ENCODE measurements at places on chromosomes 7 and 10.
A peak's percentile ranks its signal among the peaks of the same experiment; 100 is the strongest.

GRCh38 chr10:67670401-67670800, 25.6 kb downstream of the CTNNA3 start:
- no peak for DNase-seq

- DNase-seq: no peak
Observed at GRCh38 chr10:16231176-16231575, 205.6 kb upstream of the PTER start.

DNA sequence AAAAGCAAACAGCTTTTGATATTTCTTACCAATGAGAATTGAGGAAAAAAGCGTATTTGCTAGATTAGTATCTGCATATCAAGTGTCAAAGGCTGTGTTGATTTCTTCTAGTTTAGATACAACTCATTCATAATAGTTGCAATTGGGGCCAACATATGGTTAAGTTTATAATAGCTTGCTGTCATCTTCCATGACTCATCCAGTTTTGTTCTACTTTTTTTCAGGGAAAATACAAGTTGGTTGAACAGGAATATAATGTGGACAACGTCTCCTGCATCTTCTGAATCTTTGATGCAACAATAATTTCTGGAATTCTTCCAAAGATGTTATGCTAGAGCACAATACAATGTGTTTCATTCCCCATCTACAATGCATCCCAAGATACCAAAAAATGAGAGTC, 182.0 kb downstream of the THSD7A start:
- no peak for DNase-seq

- peak; percentile 85 for DNase-seq
Observed at GRCh38 chr7:107563081-107563774, 492 bp downstream of the COG5 start.

DNA sequence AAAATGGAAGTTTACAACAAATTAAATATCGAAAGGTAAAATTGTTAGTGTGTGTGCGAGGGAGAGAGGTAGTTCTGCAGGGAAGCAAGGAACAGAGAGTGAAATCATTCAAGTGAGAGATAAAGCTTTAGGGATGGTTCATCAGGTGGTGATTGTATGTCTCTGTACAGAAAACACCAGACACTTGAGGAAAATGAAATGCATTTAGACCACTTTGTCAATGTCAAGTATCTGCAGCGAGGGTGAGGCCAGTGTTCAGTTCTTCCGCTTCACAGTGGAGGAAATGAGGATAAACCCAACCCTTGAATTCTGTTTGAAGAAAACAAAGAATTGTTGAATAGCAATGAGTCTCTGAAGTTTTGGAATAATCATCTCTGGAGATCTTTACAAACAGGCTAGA, 14.4 kb upstream of the ITGB1 start:
- DNase-seq: no peak

DNA sequence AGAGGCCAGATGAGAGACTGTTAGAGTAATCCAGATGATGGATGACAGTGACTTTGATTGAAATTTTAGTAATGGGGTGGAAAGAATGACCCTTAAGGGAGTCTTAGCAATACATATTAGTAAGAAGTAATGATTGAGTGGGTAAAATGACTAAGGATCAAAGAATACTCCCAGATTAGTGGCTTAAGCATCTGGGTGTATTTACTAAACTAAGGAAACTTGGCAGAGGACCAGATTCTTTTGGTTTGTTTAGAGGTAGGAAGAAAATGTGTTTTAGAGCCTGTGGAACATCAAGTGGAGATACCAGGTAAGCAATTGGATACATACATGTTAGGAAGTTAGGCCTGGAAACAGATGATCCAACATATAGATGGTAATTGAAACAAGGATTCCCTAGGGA, 58.8 kb upstream of the ADRA2A start:
- DNase-seq: no peak

GRCh38 chr7:42091461-42092291, 145.3 kb downstream of the GLI3 start:
- peak; percentile 94 for DNase-seq

- DNase-seq: no peak
Observed at GRCh38 chr7:12314199-12314598, 89.5 kb downstream of the VWDE start.

DNA sequence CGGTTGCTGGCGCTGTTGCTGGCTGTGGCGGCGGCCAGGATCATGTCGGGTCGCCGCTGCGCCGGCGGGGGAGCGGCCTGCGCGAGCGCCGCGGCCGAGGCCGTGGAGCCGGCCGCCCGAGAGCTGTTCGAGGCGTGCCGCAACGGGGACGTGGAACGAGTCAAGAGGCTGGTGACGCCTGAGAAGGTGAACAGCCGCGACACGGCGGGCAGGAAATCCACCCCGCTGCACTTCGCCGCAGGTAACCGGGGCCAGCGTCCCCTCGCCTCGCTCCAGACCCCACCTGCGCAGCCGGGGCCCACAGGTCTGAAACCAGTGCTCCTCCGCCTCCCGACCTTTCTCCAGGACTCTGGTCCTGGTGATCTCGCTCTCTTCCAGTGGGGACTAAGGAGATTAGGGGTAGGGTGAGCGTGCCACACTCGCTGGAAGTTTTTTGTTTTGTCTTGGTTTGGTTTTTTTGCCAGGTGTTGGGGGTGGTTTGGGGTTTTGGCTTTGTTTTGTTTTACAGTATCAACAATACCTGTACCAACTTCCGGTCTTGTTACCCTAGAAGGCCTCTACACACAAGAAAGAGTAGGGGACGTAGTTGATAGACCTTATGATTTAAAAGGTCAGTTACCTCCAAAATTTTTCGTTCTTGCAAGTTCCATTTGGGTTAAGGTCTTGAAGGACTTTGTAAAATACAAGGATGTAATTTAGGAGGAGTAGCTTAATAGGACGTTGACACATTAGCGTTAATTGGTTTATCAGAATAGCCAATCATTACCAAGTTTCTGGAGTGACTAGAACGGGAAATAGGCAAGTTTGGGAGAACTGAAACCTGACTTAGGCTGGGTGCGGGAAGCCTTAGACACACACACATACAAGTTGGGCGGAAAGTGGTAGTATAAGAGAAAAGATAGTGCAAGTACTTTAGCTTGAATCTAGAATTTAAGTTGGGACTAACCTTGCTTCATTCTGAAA, 704 bp downstream of the TNKS2 start:
- peak; percentile 59 for DNase-seq

DNA sequence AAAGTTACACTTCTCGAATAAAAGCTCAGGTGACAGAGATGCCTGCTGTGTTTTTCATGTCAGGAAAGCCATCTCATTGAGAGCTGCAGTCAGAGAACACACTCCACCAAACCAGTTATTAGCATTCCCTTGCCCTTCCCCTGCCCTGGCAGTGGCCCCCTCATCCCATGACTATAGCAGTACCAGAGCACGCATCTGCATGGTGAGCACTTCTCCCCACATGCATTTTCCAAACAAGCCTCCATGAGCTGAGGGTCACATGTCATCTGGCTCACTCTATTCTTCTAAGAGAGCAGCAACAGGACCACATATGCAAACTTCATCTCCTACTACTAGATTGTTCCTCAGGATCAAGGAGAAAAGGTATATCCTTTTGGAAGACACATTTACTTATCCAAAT, 42.4 kb upstream of the FGL2 start:
- DNase-seq: no peak

- no peak for DNase-seq
Observed at GRCh38 chr10:5530412-5530806, 5.6 kb downstream of the CALML3 start.

- no peak for DNase-seq
Observed at GRCh38 chr10:125148528-125148927, 11.8 kb downstream of the CTBP2 start.

DNA sequence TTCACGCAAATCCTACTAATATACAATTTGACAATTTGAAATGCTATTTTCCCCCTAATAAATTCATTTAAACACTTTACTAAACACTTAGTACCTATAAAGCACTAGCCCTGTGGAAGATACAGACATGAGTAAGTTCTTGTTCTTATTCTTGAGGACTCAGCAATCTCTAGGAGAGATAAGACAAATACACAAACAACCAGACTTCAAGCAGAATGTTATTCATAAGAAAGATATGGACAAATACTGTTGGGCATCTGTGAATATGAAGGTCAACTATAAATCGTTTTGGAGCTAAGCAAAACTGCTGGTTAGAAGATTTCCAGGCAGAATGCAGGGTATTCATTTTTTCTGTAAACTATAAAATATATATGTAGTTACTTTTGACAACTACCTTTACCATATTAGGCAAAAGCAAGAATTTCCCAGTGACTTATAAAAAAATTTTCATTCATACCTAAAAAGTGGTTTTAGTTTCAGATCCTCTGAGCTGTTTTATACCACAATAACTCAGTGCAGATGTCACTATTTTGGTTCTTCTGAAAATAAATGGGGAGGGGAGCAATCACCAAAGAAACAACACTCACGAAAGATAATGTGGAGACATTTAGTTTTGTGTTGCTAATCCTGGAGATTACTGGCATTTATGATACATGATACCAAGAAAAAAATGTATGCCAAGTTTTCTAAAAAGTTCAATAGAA, 3.8 kb downstream of the VPS41 start:
- DNase-seq: no peak

DNA sequence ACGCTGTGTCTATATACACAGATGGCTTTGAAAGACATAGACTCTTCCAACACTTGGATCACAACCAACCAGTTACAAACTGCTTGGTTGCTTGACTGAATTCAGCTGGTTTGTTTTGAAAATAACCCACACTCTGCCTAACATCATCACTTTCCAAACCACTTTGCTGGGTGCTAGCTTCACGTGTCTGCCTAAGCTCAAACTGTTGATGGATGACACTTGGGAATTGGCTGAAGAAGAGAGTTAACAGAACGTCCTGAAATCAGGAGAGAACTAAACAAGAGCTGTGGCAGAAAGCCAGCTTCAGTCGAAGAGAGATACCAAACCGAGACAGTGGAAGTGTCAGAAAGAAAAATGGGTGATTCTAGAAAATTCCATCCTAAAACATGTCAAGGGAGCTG, 420.8 kb upstream of the AUTS2 start:
- no peak for DNase-seq

DNA sequence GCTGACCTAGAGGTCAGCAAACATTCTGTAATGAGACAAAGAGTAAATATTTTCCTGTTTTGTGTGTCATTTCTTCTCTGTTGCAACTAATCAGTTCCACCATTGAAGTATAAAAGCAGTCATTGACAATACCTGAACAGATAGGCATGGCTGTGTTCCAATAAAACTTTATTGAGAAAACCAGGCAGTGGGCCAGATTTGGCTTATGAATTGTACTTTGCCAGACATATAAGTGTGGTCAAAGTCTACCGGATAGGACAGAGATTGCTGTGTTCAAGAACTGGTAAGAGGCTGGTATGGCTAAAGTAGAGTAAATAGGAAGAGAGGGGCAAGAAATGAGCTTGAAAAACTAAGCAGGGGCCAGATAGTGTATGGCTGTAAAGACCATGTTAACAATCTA, 38.3 kb upstream of the TAC1 start:
- DNase-seq: no peak

DNA sequence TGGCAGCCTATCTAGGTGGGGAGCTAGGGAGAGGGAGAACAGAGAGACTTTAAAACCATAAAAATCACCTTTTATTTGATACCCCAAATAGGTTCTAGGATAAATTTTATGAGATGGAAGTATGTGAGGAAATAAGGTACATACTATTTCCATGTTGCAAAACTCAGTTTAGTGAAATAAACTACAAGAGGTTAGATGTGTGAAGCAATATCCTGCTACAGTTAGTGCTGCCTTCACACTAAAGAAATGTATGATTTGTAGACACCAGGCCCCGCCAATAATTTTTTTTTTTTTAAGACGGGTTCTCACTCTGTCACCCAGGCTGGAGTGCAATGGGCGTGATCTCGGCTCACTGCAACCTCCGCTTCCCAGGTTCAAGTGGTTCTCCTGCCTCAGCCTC, 34.4 kb upstream of the RSBN1L start:
- DNase-seq: no peak

DNA sequence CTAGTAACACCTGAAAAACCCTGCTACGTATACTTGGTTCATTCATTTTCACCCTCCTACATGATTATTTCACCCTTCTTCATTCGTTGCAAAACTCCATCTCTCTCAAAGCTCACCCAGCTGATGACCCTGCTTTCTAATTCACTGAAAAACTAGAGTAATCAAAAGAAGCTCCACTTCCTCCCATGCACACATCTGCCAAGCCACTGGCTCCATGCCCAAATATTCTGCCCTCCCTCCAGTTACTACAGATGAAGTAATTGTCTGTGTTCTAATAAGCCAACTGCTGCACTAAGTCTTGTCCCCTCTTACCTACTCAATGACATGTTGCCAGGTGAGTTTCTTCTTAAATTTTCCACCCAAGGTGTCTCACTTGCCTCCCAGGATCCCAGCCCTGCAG, 96.9 kb upstream of the CCDC71L start:
- no peak for DNase-seq

GRCh38 chr10:34292675-34293074, 522.4 kb downstream of the PARD3 start:
- no peak for DNase-seq

DNA sequence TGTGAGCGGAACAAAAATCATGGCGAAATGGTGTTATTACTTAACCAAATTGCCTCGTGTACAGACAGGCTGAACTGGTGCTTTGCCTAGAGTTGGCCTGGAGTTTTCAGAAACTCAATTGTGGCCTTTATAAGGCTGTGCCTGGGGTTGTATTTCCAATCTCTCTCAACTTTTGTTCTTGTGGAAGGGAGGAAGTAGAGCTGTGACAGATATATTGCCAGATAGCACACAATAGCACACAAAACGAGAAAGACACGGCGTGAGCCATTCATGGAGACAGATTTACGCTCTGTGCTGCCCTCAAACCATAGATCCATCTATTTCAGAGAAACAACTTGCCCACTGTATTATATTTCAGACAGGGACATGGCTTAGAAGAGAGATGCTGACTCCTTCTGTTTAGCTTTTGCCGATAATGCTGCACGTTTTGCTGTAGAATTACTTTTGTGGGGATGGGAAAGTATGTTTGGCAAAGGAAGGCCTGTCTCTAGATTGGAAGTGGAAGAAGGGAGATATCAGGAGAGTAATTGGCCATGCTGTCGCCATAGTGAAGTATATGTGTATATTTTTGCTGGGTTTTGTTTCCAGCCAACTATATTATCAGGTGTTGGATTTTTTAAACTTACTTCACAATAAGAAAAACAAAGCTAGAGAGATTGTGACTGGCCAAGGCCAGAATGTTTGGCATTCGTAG, 80.4 kb downstream of the AUTS2 start:
- DNase-seq: peak; percentile 93

GRCh38 chr7:34523226-34523918, 134.6 kb upstream of the NPSR1 start:
- DNase-seq: no peak

- DNase-seq: no peak
Observed at GRCh38 chr10:61744469-61744868, 81.7 kb downstream of the CABCOCO1 start.

DNA sequence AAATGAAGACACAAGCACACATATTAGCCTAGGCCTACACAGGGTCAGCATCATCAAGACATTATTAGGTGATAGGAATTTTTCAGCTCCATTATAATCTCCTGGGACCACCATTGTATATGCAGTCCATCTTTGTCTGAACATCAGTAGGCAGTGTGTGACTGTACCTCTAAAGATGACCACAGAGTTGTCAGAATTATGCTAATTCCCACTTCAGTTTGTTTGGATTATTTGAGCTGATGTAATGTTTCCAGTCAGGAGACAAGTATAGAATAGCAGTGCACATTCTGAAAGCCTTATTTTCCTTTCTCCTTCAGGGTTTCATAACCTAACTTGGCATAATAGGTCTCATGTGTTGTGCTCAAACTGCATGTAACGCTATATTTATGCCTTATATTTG, 306.4 kb downstream of the NXPH1 start:
- no peak for DNase-seq

- DNase-seq: no peak
Observed at GRCh38 chr7:85001495-85002345, 185.1 kb downstream of the SEMA3D start.
